B cell (primary cell): ENCODE measurements at places on chromosomes 7 and 10. TPM values are rescaled to one million over a fixed set of nuclear protein-coding genes. Genes with fewer than 3 reads are reported as not detected.

GRCh38 chr7:68485253-68485917 lies 1112.9 kb upstream of the AUTS2 start:
- H3K36me3 ChIP-seq = no peaks in the 10 kb centered on the region
- no peaks in the 10 kb centered on the region for H3K4me1 ChIP-seq
- no peak for DNase-seq
- H3K4me3 ChIP-seq = no peak overlapping the region

DNA sequence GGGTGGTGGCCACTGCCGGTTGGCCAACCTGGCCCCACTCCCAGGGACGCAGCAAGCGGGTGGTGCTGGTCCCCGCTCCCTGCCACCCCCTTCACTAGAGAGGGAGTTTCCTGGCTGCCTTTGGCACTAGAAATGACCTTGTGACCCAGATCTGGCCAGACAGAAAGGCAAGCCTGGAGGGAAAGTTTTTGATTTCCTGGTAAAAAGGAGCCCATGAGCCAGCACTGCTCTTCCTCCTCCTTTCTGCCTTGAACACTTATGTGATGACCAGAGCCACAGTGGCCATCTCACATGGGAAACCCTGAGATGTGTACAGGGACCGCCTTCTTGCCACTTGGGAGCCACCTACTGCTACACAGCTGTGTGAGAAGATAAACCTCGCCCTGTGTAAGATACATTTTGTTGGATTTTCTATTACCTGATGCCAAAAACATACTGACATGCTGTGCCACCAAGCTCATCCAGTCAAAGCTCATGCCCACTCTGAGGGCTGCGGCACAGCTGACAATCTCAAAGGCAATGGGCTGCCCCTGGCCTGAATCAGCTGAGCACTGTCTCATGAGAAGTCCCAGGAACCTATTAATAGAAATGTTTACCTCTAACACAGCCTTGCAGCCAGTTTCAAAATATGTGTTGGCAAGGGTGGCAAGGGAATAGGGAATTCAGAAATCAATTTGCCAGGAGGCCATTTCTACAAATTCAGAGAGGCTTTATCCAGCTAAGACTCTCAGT lies 94.0 kb downstream of the CYTH3 start:
- no peak overlapping the region for H3K27ac ChIP-seq
- H3K27me3 ChIP-seq = no peaks in the 10 kb centered on the region
- H3K4me3 ChIP-seq = no peak overlapping the region
- DNase-seq = no peak
- H3K4me1 ChIP-seq = no peaks in the 10 kb centered on the region

DNA sequence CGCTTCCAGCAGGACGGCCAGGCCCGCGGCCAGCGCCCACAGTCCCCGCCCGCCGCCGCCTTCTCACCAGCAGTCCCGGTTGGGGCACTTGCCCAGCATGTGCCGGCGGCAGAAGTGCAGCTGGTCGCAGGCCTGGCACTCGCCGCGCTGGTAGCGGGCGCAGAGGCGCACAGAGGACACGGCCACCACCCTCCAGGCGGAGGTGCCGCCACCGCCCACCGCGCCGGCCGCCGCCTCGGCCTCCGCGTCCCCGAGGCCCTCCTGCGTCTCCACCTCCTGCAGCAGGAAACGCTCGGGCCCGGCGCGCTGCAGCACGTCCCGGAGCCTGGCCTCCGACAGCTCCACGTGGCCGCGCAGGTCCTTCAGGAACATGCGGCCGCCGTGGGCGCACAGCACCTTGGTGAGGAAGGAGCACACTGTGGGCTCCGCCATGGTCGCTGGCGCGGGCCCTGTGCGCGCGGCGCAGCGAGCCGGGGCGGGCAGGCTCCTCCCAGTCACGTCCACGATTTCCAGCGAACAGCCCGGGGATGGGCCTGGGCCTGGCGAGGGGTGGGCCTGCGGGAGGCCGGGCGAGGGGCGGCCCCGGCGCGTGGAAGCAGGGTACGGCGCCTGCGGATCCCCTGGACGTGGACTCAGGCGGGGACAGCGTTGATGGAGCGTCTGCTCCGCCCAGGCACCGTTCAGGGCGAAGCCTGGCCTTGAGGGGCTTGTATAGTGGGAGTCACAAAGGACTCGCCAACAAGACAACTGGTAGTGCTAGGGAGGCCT lies at the start of gene ZC3HAV1L:
Gene ZC3HAV1L, minus strand, starts transcription at position 457 of the 768 bp plus-strand sequence. Its CDS starts 25 bp downstream, at position 432.
- no peaks in the 10 kb centered on the region for H3K36me3 ChIP-seq
- peaks cover 8% of the 10 kb centered on the region for H3K4me1 ChIP-seq
- no peak within 1 kb of the TSS for H3K27ac ChIP-seq
- peak; percentile 43 for DNase-seq
- no peaks in the 10 kb centered on the region for H3K27me3 ChIP-seq
- peak within 1 kb of the TSS; percentile 60 for H3K4me3 ChIP-seq

DNA sequence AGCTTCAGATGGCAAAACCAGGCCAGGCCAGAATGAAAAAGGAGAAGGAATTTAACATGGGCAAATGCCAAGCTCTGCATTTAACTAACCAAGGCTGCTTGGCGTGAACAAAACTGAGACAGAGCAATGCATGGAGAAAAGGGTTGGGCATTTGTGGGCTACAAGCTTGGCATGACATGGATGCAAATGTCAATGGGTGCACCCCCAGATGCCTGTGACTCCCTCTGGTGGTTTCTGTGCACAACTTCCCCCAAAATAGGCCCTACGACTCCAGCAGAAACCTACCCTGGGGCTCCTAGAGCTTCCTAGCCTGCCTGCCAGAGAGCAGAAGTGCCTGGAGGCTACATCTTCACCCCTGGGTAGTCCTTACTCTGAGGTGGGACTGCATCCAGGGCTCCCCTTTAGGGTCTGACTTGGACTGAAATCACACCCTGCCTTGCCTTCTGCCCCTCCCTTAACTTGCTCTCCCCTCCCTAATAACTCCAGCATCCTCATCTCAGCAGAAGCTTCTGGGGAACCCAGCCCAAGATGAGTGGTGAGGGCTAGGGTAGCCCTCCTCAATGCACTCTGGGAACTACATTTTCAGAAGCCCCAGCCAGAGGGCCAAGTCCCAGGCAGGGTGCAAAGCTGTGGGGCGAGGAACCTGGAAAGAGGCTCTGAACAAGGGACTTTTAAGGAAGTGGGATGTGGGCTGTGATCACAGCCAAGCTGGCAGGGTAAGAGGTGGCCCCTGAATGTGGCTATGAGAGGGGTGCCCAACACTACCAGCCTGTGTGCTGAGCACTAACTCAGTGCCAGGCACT lies 11.3 kb downstream of the GPRIN2 start:
- H3K36me3 ChIP-seq = no peaks in the 10 kb centered on the region
- H3K27ac ChIP-seq = no peak overlapping the region
- DNase-seq = no peak

GRCh38 chr10:113970641-113971040 lies 73.0 kb upstream of the ADRB1 start:
- H3K36me3 ChIP-seq = no peaks in the 10 kb centered on the region
- H3K27me3 ChIP-seq = no peaks in the 10 kb centered on the region
- no peak overlapping the region for H3K27ac ChIP-seq
- no peak for DNase-seq
- H3K4me1 ChIP-seq = no peaks in the 10 kb centered on the region

DNA sequence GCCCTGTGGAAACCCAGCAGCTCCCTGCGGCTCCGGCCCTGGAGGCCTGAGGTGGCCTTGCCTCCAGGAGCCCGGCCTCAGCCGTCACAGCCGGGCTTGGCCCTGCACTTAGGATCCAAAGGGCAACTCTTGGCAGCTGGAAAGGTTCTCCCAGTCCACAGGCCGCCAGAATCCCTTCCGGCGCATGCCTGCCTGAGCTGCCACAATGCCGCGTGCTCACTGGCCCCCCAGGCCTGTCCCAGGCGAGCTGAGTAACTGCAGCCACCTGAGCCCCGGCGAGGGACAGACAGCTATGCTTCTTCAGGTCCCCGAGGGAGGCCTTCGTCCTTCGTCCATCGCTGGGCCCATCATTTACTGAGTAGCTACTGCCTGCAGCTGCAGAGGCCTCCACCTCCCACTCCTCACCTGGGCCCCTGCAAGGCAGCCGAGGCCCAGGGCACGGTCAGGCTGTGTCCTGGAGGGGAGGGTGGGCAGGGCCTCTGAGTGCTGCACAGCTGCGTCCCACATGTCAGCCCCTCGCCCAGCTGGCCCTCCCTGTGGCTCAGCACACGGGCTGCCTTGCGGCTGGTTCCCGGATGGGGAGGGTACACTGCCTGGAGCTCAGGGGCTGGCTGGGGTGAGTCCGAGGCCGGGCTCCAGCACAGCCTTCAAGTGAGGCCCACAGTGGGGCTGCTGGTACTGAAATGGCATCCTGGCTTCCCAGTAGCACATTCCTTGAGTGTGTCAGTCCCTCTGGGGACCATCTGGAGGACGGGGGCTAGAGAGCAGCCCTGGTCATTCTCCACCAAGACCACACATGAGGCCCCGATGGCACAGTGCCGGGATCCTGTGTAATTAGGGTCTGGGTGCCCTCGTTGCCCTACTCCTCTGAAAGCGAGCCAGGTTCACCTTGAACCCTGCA lies 172.5 kb downstream of the ELFN1 start:
- peaks cover 5% of the 10 kb centered on the region for H3K36me3 ChIP-seq
- H3K27ac ChIP-seq = no peak overlapping the region
- no peaks in the 10 kb centered on the region for H3K27me3 ChIP-seq
- no peak for DNase-seq

- no peak overlapping the region for H3K27ac ChIP-seq
- no peak overlapping the region for H3K4me3 ChIP-seq
- peaks cover 3% of the 10 kb centered on the region for H3K27me3 ChIP-seq
- DNase-seq = no peak
Measured at GRCh38 chr7:33873981-33874750, 31.2 kb upstream of the BMPER start.

- DNase-seq = no peak
- no peak overlapping the region for H3K4me3 ChIP-seq
- H3K4me1 ChIP-seq = peaks cover 16% of the 10 kb centered on the region
- no peaks in the 10 kb centered on the region for H3K36me3 ChIP-seq
- no peaks in the 10 kb centered on the region for H3K27me3 ChIP-seq
Measured at GRCh38 chr7:1739593-1739992, 69.5 kb downstream of the ELFN1 start.

DNA sequence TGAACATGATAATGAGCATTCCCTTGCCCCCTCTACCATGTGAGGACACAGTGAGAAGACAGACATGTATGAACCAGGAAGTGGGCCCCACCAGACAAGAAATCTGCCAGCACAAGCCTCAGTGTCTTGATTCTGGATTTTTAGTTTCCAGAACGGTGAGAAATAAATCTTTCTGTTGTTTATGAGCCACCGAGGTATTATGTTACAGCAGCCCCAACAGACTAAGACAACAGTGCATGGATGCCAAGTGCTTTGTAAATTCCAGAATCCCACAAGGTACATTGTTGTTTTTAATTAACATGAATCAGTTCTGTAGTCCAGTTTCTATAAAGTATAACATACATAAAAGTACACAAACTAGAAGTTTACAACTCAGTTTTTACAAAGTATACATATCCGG lies 162.2 kb downstream of the ARHGAP21 start:
- H3K4me3 ChIP-seq = no peak overlapping the region
- no peaks in the 10 kb centered on the region for H3K4me1 ChIP-seq
- H3K36me3 ChIP-seq = no peaks in the 10 kb centered on the region
- no peaks in the 10 kb centered on the region for H3K27me3 ChIP-seq
- H3K27ac ChIP-seq = no peak overlapping the region
- DNase-seq = no peak

GRCh38 chr7:133139350-133139749 lies 57.5 kb upstream of the CHCHD3 start:
- H3K27ac ChIP-seq = no peak overlapping the region
- H3K36me3 ChIP-seq = no peaks in the 10 kb centered on the region
- DNase-seq = no peak
- no peaks in the 10 kb centered on the region for H3K4me1 ChIP-seq
- H3K4me3 ChIP-seq = no peak overlapping the region

GRCh38 chr7:129831424-129832058 lies 121.2 kb downstream of the UBE2H start:
- H3K27me3 ChIP-seq = no peaks in the 10 kb centered on the region
- H3K4me3 ChIP-seq = no peak overlapping the region
- H3K4me1 ChIP-seq = peaks cover 9% of the 10 kb centered on the region
- DNase-seq = no peak

- DNase-seq = no peak
- H3K27me3 ChIP-seq = no peaks in the 10 kb centered on the region
- no peaks in the 10 kb centered on the region for H3K4me1 ChIP-seq
- no peak overlapping the region for H3K4me3 ChIP-seq
Measured at GRCh38 chr7:53697913-53698312, 662.5 kb downstream of the POM121L12 start.

GRCh38 chr10:132388891-132389432 lies 8.0 kb upstream of the PWWP2B start:
- peaks cover 29% of the 10 kb centered on the region for H3K4me1 ChIP-seq
- H3K4me3 ChIP-seq = no peak overlapping the region
- H3K27me3 ChIP-seq = no peaks in the 10 kb centered on the region
- DNase-seq = no peak
- no peaks in the 10 kb centered on the region for H3K36me3 ChIP-seq
- H3K27ac ChIP-seq = no peak overlapping the region

DNA sequence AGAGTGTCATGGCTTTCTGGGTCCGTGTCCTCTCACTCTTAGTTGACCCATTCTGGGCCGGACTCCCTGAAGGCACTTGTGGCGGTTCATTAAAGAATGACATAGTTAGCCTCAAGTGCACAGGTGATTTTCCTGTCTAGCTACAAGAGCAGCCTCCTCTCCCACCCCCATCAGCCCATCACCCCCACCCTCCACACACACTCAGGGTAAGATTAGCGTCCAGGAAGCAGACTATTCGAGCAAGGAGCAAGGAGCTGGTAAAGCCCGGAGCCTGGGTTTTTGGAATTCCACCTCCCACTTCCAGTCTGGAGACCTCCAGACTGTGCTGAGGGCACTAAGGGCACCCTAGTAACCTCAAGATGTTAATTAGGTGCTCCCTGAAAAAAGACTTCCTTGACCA lies 39.5 kb downstream of the TACR2 start:
- no peaks in the 10 kb centered on the region for H3K27me3 ChIP-seq
- H3K27ac ChIP-seq = no peak overlapping the region
- DNase-seq = no peak

DNA sequence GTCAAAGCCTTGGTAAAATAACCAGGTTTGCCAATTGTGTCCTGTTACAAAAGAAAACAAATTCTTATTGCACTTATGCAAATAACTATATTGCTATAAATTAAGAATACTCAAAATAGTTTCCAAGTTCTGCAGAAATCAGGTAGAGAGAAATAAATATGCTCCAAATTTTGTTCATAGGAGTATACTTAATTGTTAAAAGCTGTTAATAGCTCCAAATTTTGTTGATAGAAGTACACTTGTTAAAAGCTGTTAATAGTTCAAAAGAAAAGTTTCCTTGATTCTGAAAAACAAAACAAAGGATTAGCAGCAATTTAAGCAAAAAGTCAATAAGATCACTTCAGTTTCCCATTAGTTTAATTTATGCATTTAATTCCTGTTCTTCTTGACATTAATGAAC lies 46.4 kb upstream of the ZNF138 start:
- no peak overlapping the region for H3K4me3 ChIP-seq
- no peaks in the 10 kb centered on the region for H3K27me3 ChIP-seq
- H3K36me3 ChIP-seq = no peaks in the 10 kb centered on the region
- peak; percentile 1 for DNase-seq
- H3K4me1 ChIP-seq = no peaks in the 10 kb centered on the region
- H3K27ac ChIP-seq = no peak overlapping the region

The ADRA2A gene
- total RNA-seq = not detected in 2 replicates

The GPR37 gene
- not detected in 2 replicates for total RNA-seq

The PTF1A gene
- total RNA-seq = not detected in 2 replicates

The UNC5B gene
- not detected in 2 replicates for total RNA-seq
